ENCODE measurements at places on chromosomes 16 and 17.

DNA sequence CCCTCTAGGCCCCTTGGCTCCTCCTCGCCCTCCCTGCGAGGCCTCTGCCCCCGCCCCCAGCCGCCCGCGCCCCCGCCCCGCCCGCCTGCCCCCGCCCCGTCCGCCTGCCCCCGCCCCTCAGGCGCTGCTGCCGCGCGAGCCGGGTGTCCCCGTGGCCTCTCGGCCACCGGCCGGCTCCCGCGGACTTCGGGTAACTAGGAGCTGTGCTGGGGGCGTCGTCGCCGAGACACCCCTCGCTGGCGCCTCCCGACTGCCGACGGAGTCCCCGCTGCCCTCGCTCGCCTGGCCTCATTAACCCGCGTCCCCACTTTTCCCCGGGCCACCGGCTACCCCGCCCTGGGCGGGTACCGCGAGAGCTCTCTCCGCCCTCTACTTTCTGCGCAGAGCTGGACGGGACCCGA is at the start of gene TLCD1:
TSS of gene TLCD1 (minus strand) at position 8 of the 401 bp plus-strand sequence. CDS start 136 bp downstream, outside the sequence.
- no peak for DNase-seq

DNA sequence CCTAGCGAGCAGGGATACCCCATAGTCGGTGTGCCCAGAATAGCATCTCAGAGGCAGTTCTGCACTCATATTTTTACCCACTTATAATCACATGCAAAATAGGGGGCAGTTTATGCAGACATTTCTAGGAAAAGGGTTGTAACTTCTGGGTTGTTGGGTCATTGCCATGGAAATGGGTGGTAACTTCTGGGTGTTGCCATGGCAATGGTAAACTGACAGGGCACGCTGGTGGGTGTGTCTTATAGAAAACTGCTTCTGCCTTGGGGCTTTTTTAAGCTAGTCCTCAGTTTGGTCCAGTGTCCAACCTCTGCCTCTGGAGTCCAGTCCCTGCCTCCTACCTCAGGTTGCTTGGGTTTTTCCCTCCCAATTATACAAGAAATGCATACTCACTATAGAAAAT is 7.4 kb upstream of the SPAG9 start:
- no peak for DNase-seq

DNA sequence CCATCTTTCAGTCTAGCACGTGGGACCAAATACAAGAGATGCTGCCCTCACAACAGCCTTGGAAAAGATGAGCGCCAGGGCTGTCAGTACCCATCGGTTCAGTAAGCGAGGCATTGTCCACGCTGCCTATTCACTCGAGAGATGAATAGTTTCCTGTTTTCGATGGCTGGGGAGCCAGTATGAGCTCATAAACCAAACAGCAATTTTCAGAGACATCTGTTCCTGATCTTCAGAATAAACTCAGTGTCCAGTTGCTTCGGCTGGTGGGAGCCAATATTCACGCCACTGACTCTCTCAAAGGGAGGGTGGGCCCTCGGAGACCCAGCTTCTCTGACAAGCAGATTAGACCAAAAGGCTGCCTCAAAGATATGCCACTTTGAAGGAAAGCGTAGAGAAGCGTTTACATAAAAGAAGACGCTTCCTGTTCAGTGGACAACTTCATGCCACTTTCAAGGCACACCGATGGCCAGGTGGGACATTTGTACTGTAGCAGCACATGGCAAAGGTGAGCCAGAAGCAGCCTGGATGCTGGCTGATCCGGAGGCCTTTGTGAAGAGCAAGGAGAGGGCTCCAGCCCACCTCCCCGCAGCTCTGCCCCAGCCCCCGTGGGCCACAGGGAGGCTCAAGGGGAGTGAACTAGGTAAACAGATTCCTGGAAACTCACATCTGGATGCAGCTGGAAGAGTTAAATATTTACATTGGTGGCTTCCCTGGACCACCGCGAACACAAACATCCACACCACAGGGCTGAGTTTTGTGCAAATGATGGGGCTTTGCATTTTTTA is 6.0 kb downstream of the TIMM22 start:
- DNase-seq, result no peak

DNA sequence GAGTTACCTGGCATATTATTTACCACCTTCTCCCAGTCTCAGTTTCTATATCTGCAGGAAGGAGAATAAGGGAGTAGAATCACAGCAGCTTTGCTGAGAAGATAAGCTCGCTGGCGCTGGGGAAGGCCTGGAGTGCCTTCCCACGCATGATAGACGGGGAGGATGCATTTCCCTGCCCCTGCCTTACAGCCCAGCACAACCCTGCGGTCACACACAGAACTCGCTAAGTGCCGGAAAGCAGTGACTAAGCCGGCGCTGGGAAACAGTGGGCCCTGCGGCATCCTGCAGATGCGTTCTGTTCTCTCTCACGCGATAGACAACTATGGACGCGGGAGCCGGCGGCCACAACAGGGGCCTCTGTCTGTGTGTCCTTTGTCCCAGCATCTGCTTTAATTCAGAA is 4.8 kb downstream of the CA5A start:
- no peak for DNase-seq

- peak; percentile 19 for DNase-seq
These were observed 22.1 kb upstream of the GNA13 start for GRCh38 chr17:65078441-65079160.

GRCh38 chr16:19522397-19522732 is 467 bp upstream of the GDE1 start:
- DNase-seq, result no peak

- peak; percentile 93 for DNase-seq
These were observed 54.8 kb upstream of the MAP3K14 start for GRCh38 chr17:45371414-45372324.

DNA sequence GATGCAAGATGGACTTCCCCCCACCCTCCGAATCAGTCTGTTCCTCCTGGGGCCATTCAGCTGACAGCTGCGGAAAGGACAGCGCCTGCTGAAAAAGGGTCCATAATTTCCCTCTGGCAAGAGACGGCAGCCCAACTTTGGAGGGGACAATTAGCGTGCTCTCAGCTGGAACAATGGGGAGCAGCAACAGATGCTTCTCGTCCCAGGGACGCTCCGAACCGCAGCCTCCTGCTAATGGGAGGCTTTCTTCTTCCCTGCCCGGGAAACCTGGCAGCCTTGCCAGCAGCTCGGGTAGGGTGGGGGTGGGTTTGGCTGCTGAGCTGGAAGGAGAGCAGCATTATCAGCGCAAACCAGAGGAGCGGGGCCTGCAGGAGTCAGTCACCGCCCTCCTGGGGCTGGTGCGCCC is 500.0 kb upstream of the SALL1 start:
- DNase-seq, result no peak

- DNase-seq, result no peak
These were observed 998 bp downstream of the ACD start for GRCh38 chr16:67658849-67659674.

GRCh38 chr17:61672140-61672539 is 81.1 kb upstream of the NACA2 start:
- no peak for DNase-seq

DNA sequence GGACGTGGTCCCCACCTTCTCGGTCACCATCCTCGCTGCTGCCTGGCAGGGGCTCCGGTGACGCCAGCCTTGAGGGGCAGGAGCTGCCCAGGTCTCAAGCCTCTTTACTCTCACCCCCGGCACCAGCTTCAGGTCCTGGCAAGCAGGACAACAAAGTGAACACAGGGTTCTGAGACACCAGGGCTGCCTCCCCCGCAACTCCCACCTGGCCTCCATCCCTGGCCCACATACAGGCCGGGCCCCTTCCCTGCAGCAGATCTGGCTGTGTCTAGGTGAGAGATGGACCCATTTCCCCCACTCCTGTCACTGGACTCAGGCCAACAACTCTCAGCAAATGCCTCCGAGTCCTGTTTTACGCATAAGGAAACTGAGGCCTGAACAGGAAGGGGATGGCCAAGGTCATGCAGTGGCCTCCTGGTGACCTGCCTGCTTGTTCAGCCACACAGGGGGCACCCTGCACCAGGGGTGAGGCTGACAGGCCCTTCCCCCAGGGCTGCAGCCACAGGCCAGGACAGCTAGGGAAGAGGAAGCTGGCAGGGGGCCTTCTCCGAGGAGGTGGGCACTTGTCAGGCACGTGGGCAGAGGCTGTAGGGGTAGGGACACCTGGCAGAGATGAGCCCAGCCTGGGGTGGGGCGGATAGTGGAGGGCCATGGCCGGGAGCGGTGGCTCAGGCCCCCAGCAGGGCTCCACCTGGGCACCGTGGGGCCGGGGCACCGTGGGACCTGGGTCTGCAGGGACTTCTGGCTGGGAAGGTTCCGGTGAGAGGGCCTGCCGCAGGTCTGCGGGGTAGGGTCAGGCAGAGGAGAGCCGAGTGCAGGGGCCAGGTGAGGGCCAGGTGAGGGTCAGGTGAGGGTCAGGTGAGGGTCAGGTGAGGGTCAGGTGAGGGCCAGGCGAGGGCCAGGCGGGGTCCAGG is 46.7 kb upstream of the PVALEF start:
- DNase-seq, result no peak

DNA sequence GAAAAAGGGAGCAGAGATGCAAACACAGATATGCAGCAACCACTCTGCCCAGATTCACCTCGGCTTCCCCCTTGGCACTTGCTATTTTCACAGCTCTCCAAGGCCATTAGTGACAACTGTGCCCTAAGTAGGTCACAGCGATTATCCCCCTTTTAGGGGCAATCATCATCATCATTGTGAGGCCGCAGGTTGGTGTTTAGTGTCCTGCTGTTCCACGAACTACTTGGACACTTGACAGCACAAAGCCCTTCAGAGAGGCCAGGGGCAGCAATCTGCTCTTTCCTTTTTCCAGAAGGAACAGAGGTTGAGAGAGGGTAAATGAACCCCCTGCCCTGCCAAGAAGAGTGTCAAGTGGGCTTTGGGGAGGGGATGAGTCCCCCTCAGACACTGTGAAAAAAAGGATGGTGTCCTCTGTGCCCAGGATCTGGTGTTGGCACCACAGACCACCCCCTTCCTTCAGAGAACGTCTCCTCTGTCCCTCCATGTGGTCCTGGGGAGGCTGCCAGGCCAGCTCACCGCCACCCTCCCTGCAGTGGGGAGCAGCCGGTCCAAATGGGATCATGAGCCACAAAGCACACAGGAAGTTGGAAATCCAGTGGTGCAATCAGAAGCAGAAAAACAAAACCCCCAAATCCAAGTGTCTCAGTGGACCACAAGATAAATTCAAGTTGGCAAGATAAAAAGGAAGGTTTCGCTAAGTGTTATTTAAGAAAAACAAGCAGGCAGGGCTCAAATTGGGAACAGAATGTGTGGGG is 78.4 kb upstream of the MED9 start:
- no peak for DNase-seq

GRCh38 chr16:57889522-57889921 is 81.4 kb downstream of the CNGB1 start:
- no peak for DNase-seq

- no peak for DNase-seq
These were observed 29.3 kb downstream of the CRISPLD2 start for GRCh38 chr16:84848986-84849634.

GRCh38 chr16:85884808-85885463 is 14.0 kb upstream of the IRF8 start:
- no peak for DNase-seq

DNA sequence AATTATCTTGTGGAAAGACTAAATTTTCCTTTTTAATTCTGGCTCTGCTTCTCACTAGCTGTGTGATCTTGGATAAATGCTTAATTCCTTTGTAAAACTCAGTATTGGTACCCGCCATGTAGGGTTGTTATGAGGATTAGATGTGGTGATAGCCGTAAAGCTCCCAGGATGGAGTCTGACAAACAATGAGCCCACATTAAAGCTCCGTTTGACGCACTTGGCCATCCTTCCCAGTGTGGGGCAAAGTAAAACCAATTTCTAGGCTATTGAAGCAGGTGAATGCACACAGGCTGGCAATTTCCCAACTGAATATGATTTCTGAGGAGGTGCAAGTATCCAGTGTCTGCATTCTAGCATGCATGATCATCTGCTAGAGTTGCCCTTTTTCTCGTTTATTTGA is 123.6 kb downstream of the MRTFB start:
- no peak for DNase-seq

GRCh38 chr17:32504166-32504990 is 17.6 kb downstream of the CDK5R1 start:
- no peak for DNase-seq

DNA sequence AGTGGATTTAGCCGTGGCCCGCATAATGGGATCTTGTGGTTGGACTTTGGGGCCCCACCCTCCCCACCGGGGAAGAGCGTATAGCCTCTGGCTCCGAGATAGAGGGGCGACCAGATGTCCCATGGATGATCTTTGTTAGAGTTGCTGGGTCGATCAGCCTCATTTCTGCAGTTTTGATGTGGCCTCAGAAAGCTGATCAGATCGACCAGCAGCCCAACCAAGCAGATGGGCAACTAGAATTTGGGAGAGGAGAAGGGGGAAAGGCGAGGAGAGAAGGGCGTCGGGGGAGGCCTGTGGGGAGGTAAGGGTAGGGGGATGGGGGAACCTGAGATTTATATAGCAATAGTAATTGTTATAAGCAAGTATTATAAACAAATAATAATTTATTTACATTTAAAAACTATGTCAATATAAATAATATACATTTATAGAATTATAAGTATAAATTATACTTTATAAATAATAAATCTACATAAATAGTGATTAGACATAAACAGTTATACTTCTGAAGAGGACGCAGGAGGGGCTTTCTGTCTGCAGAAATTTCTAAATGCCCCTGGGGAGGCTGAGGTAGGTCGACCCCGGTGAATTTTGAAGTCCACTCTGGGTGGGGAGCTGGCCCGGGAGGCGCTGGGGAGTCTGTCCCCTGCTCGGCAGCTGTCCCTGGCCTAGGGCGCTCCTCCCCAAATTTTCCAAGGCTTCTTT is 136.3 kb downstream of the KCNJ12 start:
- DNase-seq, result no peak

DNA sequence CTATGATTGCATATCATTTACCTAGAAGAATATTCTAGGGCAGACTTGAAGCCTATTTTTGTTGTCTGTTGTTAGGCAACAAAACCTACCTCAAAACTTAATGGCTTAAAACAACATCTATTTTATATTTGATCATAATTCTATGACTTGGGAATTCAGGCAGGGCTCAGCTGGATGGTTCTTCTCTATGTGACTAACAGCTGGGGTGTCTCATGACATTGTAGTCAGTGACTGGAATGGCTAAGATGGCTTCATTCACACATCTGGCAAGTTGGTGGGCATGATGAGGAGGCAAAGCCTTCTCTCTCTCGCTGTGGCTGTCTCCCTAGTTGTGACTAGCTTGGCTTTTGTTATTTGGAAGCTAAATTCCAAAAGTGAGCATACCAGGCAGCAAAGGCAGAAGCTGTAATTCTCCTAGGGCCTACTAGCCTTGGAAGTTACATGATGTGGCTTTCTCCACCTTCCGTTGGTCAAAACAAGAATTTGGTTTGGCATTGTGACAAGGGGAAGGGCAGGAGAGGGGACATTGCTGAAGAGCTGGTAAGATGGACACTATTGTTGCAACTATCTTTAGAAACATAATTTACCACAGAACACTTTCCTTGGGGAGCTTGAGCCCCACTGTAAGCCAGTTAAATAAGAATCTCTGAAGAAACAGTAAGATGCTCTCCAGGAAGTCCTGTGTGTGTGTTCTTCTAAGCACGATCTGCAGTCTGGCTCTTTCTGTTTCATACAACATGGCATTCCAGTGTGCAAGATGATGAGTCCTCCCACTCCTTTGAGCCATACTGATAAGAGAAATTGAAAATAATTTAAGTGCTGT is 39.4 kb downstream of the ZNRF1 start:
- no peak for DNase-seq

- peak; percentile 19 for DNase-seq
These were observed 1.4 kb downstream of the PRAC2 start for GRCh38 chr17:48724251-48725003.

- DNase-seq, result peak; percentile 4
These were observed 11.9 kb upstream of the SLC4A1 start for GRCh38 chr17:44279666-44280391.

GRCh38 chr16:79610771-79611170 is 10.2 kb upstream of the MAF start:
- DNase-seq, result no peak

GRCh38 chr17:26792486-26792885 is 501.4 kb upstream of the WSB1 start:
- no peak for DNase-seq

- no peak for DNase-seq
These were observed 9.5 kb upstream of the AMZ2 start for GRCh38 chr17:68238164-68238870.

Data from fibroblast of skin of left biceps (primary cell).